ENCODE measurements at places on chromosomes 11 and 22.

DNA sequence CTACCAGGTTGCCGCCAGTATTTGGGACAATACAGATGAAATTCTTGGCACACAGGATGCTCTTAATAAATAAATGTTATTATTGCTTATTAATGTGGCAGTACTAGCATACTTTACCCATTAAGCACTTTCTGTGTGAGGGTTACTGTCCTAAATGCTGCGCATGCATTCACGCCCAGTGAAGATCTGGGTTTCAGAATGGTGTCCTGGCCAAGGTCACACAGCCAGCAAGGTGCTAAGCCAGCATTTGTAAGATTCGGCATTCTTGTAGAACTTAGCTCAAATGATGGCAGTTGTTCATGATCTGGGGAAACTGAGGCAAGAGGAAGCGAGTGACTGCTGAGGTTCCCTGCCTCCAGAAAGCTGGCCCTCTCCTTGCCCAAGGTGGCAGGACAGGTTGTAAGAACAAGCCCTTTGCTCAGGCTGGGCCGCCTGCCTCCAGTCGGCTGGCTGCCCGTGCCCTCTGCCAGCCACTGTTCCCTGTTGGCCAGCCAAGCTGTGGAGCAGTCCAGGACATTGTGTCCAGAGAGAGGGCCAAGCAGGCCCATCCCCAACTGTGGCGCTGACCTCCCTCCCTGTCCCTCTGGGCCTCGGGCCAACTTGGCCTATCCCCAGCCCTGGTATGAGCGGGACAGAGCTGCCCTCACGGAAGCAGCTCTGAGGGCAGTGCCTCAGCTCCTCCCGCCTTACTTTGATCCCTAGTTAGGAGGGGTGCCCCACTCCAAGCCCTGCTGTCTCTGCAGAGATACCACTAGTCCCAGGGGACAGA lies 28.8 kb downstream of the TOB2 start:
- no peak for DNase-seq

GRCh38 chr11:72098741-72099140 lies 4.4 kb downstream of the LAMTOR1 start:
- DNase-seq: no peak

- DNase-seq: no peak
These were observed 62.9 kb downstream of the RCN1 start for GRCh38 chr11:32153747-32154146.

DNA sequence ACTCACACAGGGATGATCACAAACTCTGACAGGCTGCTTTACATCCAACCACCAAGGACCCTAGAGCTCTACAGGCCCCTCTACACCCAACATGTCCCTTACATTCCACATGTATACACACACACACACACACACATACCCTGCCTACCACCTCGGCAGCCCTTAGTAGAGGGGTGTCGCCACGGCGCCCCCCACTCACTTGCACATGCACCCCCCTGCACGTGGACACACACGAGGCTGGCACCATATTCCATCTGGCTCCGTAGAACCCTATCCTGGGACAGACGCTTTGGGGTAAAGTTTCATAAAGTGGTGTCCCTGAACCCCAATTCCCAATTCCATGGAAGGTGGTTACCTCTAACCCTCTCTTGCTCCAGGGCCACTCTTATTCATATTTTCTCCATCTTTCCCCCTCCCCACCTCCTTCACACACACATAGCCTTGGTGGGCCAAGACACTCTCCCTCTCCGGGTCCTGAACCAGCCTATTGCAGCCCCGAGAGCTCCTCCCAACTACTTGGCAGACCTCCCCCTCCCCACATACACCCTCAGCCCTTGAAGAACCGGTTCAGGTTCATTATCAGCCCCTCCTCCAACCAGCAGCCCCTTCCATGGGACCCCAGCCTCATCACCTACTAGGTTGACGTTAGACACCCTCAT lies 809 bp downstream of the PDE2A start:
- no peak for DNase-seq

DNA sequence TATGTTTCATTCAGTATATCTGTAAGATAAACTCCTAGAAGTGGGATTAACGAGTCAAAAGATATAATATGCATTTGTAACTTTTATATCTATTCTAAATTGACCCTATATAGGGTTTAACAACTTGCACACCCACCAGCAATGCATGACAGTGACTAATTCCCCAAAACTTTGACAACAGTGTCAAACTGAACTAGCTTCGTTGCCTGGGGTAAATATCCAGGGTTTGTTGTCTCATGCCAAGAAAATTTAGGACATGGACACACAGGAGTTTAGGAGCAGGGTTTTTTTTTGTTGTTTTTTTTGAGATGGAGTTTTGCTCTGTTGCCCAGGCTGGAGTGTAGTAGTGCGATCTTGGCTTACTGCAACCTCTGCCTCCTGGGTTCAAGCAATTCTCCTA lies 5.1 kb downstream of the SNU13 start:
- DNase-seq: no peak
